ENCODE measurements at places on chromosomes 6 and 20. TPM values are rescaled to one million over a fixed set of nuclear protein-coding genes. Genes with fewer than 3 reads are reported as not detected.

The SNAP25 gene
- 0.13 TPM for total RNA-seq

The UBR2 gene
- total RNA-seq = 16.1 TPM

The EHMT2 gene
- total RNA-seq = 124 TPM

The SAPCD1 gene
- 3.2 TPM for total RNA-seq

The FAM83D gene
- 51.6 TPM for total RNA-seq

The ETV7 gene
- 0.94 TPM for total RNA-seq

The TRIM10 gene
- total RNA-seq = 0.09 TPM

The TMEM244 gene
- total RNA-seq = not detected

The CST5 gene
- not detected for total RNA-seq

DNA sequence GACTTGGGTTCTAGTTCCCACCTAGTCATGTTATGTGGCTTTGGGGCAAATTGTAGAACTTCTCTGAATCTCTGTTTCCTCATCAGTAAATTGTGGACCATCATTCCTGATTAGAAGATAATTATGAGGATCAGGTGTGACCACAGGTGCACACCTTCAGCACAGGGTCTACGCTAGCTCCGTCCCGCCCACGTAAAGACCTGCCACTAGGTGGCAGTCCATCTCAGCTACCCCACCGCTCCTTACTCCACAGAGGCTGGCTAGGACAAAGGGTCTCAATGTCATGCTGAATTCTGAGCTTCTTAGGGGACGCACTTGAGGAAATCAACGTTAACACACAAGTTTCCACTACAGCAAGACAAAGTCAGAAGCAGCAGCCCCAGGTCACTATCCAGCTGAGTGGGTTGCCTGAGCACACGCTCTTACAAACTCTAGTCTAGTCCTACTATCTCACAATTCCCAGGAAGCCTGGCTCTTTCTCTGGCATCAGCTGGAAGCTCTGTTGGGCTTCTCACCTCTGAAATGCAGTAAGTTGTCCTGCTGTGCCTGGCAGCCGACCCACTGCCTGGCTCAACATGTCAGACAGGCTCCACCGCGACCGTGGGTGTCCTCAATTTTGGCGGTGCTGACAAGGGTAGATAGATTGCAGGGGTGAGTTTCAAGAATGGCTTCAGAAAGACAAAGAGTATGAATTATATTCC lies 2.0 kb upstream of the PLCG1 start:
- H3K4me3 ChIP-seq = peak overlapping the region; percentile 91
- DNase-seq = peak; percentile 81
- peaks cover 3% of the 10 kb centered on the region for H3K36me3 ChIP-seq
- peaks cover 14% of the 10 kb centered on the region for H3K4me1 ChIP-seq
- H3K27ac ChIP-seq = no peak overlapping the region

- no peaks in the 10 kb centered on the region for H3K4me1 ChIP-seq
- no peak for DNase-seq
- no peak overlapping the region for H3K4me3 ChIP-seq
- H3K27ac ChIP-seq = no peak overlapping the region
These were observed 375.0 kb upstream of the ARID1B start for GRCh38 chr6:156402227-156402626.

DNA sequence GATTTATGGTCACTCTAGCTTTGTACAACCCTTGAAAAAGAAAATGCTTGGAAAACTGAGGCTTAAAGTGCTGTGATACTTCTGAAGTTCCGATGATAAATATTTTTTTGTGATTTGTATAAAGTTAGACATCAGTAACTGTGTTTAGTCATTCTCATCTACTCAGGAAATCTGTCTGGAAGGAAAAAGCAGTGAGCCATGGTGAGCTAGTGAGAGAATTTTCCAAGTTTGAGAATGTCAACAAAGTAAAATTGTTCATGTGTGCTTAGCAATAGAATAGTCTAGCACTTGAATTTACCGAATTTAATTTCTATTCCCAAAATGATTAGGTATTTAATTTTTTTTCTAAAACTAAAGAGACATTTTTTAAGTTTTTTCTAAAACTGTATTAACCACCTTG lies 41.3 kb upstream of the PLCB4 start:
- H3K27me3 ChIP-seq = no peaks in the 10 kb centered on the region
- no peaks in the 10 kb centered on the region for H3K4me1 ChIP-seq
- H3K36me3 ChIP-seq = no peaks in the 10 kb centered on the region
- no peak for DNase-seq
- no peak overlapping the region for H3K4me3 ChIP-seq

DNA sequence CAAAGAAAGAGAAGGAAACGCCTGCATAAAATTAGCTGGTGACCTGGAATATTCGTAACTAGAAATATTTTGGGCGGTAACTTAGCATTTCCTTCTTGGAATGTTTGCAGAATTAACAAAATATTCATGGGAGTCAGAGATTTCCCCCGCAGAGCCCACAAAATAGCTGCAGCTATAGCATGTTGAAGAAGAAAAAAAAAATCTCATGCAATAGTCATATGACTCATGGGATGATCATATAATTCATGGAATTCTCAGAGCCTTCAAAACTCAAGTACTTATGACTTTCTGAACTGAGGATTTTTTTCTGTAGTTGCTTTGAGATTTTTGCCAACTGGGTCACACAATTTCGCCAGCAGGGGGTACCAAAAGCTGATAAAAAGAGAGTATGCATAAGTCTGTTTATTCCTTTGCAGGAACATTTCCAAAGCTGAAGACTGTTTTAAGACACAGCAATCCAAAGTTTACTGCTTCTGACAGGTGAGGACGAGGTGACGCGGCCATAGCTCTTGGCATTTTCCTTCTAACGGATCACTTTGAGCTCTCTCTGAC lies 586.0 kb upstream of the CHD6 start:
- H3K4me3 ChIP-seq = no peak overlapping the region
- no peak for DNase-seq
- H3K27me3 ChIP-seq = no peaks in the 10 kb centered on the region
- H3K4me1 ChIP-seq = no peaks in the 10 kb centered on the region

- no peaks in the 10 kb centered on the region for H3K27me3 ChIP-seq
- no peak for DNase-seq
- H3K4me3 ChIP-seq = no peak overlapping the region
- no peak overlapping the region for H3K27ac ChIP-seq
- no peaks in the 10 kb centered on the region for H3K36me3 ChIP-seq
These were observed 111.6 kb downstream of the GMDS start for GRCh38 chr6:2133716-2134310.

- H3K4me3 ChIP-seq = no peak overlapping the region
- H3K36me3 ChIP-seq = peaks cover 20% of the 10 kb centered on the region
- H3K27me3 ChIP-seq = no peaks in the 10 kb centered on the region
- no peak overlapping the region for H3K27ac ChIP-seq
- no peaks in the 10 kb centered on the region for H3K4me1 ChIP-seq
These were observed 60.4 kb downstream of the DOK5 start for GRCh38 chr20:54535746-54536145.

DNA sequence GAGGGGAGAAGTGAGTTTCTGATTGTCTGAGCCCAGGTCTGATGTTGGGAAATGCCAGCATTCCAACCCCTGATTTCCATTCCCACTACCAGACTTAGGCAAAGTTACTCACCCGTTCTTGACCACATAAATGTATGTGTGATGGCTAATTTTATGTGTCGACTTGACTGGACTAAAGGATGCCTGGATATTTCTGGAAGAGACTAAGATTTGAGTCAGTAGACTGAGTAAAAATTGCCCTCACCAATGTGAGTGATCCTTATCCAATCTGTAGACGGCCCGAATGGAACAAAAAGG lies 95.8 kb upstream of the TAB2 start:
- DNase-seq = no peak
- H3K27me3 ChIP-seq = no peaks in the 10 kb centered on the region
- H3K4me1 ChIP-seq = peaks cover 2% of the 10 kb centered on the region
- H3K36me3 ChIP-seq = no peaks in the 10 kb centered on the region
- H3K27ac ChIP-seq = no peak overlapping the region

DNA sequence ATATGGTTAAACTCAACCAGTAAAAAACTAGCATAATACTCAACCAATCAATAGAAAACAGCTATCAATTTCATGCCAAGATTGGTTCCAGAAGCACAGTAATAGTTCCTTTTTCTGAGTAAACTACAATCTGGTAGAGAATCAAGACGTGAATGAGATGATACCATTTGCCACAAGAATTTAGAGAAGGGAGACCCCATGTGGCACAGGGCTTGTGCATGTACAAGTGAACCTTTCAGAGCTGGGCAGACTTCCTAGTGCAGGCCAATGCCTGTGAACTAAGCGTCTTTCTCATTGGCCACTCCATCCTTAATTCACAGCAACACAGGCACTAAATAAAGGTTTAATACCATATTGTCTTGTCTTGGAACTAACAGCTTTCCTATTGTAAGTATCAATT lies 213.5 kb downstream of the RFPL4B start:
- no peak for DNase-seq
- no peaks in the 10 kb centered on the region for H3K4me1 ChIP-seq
- H3K36me3 ChIP-seq = no peaks in the 10 kb centered on the region
- H3K27ac ChIP-seq = no peak overlapping the region

DNA sequence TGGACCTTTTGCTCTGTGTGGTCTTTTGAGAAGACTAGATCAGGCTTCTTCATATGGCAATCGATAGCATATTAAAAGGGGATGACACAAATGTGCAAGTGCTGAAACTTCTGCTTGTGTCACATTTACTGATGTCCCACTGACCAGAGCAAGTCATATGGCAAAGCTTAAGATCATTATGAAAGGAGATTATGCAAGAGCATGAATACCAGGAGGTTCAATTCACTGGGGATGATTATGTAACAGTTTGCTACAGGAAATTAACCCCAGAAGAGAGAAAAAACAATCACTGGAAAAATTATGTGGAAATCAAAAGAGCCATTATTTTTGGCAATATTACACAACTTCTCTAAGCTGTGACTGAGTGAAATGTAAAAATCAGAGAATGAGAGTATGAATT lies 13.7 kb upstream of the PRDM13 start:
- H3K4me1 ChIP-seq = no peaks in the 10 kb centered on the region
- H3K27ac ChIP-seq = no peak overlapping the region
- peaks cover 78% of the 10 kb centered on the region for H3K27me3 ChIP-seq
- no peak overlapping the region for H3K4me3 ChIP-seq

GRCh38 chr20:37873884-37874283 lies 29.0 kb upstream of the VSTM2L start:
- DNase-seq = no peak
- H3K27ac ChIP-seq = no peak overlapping the region
- no peak overlapping the region for H3K4me3 ChIP-seq
- H3K4me1 ChIP-seq = peaks cover 5% of the 10 kb centered on the region
- H3K27me3 ChIP-seq = no peaks in the 10 kb centered on the region
- peaks cover 23% of the 10 kb centered on the region for H3K36me3 ChIP-seq

DNA sequence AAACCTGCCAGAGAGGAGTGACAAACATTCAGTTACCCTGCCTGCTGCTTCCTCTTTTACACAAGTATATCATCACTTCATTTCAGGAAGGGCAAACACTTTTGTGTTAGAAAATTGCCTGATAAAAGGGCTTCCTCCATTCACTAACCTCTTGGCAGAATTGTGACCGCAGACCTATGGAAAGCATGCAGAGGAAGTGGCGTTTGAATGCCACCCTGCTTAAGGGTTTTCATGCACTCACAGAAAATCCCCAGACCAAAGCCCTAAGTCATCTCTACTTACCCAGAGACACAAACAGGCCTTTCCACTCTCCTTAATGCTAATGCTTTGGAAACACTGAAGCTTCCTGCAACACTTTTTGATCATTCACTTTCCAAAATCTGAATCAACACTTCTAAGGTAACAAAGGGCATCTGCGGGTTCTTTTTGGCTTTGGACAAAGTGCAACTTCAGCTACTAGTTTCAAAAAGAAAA lies 22.1 kb upstream of the RALGAPA2 start:
- no peak overlapping the region for H3K4me3 ChIP-seq
- no peaks in the 10 kb centered on the region for H3K36me3 ChIP-seq
- no peak for DNase-seq
- H3K27ac ChIP-seq = no peak overlapping the region

- no peak overlapping the region for H3K27ac ChIP-seq
- DNase-seq = no peak
- H3K27me3 ChIP-seq = no peaks in the 10 kb centered on the region
- H3K4me3 ChIP-seq = no peak overlapping the region
- H3K36me3 ChIP-seq = no peaks in the 10 kb centered on the region
These were observed 107.8 kb downstream of the TOX2 start for GRCh38 chr20:44022464-44022863.

DNA sequence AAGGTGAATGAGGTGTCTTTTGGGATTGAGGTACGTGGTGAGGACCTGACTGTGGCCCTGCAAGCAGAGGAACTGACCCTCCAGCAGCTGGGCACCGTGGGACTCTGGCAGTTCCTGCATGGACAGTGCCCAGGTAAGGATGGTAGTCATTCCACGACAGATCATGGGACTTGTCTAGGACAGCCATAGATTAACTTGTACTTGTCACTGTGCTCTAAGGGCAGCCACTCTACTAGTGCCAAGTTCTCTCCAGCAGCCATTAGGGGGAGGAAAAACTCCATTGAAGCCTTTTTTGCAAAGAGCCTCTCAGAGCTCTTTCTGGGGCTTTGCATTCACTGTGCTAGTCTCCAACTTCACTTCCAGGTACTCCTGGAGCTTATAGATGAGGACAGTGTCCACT lies 20.4 kb downstream of the TAF11 start:
- no peaks in the 10 kb centered on the region for H3K4me1 ChIP-seq
- DNase-seq = no peak
- H3K27me3 ChIP-seq = no peaks in the 10 kb centered on the region
- no peak overlapping the region for H3K27ac ChIP-seq
- H3K36me3 ChIP-seq = peaks cover 62% of the 10 kb centered on the region

GRCh38 chr6:43708860-43709653 lies 21.5 kb upstream of the MRPS18A start:
- H3K4me1 ChIP-seq = peaks cover 2% of the 10 kb centered on the region
- no peak overlapping the region for H3K27ac ChIP-seq
- H3K36me3 ChIP-seq = no peaks in the 10 kb centered on the region
- no peak for DNase-seq
- H3K27me3 ChIP-seq = no peaks in the 10 kb centered on the region

DNA sequence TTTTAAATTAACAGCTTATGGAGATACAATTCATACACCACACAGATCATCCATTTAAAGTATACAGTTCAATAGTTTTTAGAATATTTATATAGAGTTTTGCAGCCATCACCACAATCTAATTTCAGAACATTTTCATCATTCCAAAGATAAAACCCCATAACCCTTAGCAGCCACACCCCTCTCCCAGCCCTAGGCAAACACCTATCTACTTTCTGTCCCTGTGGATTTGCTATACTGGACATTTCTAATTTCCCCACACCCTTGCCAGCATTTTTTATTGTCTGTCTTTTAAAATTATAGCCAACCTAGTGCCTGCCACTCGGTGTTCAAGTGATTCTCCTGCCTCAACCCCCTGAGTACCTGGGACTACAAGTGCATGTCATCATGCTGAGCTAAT lies 23.0 kb upstream of the AKAP7 start:
- no peak overlapping the region for H3K27ac ChIP-seq
- H3K36me3 ChIP-seq = no peaks in the 10 kb centered on the region
- H3K4me3 ChIP-seq = no peak overlapping the region
- no peak for DNase-seq
